ENCODE measurements at places on chromosomes 12 and 14.

- no peak for DNase-seq
These were observed 351.4 kb upstream of the ATP2B1 start for GRCh38 chr12:90060031-90060430.

- DNase-seq, result no peak
These were observed 8.3 kb downstream of the TNFAIP2 start for GRCh38 chr14:103131580-103131979.

GRCh38 chr14:100982762-100983161 lies 79.2 kb upstream of the RTL1 start:
- no peak for DNase-seq

GRCh38 chr12:288687-289086 lies 26.1 kb upstream of the SLC6A13 start:
- no peak for DNase-seq

- peak; percentile 49 for DNase-seq
These were observed 572.0 kb upstream of the ATP2B1 start for GRCh38 chr12:90280564-90281058.

DNA sequence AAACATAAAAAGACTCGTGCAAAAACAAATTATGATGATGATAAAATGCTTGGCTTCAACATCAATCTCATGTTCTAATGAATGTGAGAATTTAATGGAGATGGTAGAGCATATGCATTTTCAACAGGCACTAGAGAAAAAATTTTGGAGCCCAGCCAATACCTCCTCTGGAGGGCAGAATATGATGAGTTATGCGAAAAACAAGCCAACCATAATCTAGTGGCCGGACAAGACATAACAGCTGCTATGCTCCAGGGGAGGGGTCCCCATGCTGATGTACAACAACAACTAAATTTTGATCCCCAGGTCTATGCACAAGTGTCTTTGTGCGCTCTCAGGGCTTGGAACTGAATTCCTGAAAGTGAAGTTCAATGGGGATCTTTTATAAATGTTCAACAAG lies 1197.5 kb downstream of the LRFN5 start:
- DNase-seq, result no peak

- no peak for DNase-seq
These were observed 830.0 kb upstream of the NOVA1 start for GRCh38 chr14:27427796-27428195.

DNA sequence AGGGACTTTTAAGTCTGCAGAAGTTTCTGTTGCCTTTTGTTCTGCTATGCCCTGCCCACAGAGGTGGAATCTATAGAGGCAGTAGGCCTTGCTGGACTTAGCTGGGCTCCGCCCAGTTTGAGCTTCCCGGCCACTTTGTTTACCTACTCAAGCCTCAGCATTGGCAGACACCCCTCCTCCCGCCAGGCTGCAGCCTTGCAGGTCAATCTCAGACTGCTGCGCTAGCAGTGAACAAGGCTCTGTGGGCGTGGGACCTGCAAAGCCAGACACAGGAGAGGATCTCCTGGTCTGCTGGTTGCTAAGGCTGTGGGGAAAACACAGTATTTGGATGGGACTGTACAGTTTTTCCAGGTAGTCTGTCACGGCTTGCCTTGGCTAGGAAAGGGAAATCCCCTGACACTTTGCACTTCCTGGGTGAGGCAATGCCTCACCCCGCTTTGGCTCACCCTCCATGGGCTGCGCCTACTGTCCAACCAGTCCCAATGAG lies 43.7 kb downstream of the CCDC59 start:
- DNase-seq, result no peak

DNA sequence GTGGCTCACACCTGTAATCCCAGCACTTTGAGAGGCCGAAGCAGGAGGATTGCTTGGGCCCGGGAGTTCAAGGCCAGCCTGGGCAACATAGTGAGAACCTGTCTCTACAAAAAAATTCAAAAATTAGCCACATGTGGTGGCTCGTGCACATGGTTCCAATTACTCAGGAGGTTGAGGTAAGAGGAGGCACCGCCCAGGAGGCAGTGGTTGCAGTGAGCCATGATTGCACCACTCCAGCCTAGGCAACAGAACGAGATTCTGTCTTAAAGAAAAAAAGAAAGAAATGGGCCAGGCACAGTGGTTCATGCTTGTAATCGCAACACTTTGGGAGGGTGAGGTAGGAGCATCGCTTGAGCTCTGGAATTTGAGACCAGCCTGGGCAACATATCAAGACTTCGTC lies 33.5 kb downstream of the MAP1LC3B2 start:
- no peak for DNase-seq

DNA sequence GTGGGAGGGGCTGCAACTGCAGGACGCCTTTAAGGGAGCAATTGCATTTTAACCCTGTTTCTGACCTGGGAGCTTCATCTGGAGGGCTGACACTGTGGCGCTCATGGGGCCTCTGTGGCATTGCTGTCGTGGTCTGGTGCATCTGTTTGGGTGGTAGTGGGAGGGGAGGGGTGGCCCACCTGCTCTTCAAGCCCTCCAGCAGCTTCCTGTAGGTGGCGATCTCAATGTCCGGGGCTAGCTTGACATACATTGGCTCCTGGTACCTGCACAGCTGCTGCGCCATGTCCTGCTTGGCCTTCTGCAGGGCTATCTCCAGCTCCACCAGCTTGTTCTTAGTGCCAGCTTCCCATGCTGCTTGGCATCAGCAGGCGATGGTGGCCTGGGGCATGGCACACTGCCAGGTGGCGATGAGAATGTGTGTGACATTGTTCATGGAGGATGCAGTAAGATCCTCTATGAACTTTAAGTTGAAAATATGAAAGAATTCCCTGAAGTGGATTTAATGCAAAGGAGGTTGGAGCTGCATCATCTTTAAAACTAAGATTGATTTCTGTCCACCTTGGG lies 7.7 kb upstream of the KRT82 start:
- no peak for DNase-seq

DNA sequence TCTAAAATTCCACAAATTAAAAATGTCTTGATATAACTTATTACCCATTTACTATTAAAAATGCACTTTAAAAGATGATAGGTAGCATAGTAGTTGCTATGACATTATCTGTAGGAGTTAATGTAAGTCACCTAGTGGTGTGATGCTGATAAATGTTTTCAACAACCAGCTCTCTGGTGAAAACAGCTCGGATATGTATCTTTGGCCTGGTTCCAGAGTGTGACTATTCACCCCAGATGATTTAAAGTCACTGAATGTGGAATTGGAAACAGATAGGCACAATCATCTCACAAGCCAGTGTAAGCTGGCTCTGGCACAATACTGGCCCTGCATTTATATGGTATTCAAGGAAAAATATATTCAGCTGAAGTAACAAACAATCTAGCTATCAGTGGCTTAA lies 9.2 kb upstream of the CCDC196 start:
- no peak for DNase-seq

- no peak for DNase-seq
These were observed 18.4 kb downstream of the LMO3 start for GRCh38 chr12:16587514-16587913.

DNA sequence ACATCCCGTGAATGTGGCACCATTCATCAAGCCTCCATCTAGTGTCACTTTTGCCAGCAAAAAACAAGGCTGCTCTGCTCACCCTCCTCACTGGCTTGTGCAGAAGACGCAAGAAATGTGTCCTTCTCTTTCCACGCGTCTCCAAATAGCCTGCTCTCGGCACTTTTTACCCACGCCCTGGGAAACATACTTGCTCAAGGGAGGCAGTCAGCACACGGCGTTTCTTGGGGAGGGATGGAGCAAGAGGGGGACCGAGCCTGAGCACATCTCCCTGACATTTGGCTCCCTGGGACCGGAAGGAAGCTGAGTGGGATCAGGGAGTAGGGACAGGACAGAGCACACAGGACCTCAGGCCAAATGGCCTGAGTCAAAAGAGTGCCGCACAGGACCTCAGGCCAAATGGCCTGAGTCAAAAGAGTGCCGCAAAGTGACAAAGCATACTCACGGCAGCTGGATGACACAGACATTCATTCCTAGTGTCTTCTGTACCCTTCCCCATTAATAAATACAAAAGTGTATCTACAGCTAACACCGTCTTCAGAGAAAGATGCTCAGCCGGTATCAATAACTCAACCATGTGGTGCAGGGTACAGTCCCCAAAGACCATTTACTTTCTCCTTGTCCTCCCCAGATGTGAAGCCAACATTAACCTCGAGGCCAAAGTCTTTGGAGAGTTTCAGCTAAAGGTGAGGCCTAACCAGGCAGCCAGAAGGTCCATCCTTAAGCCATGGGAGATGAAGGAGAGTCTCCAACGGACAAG lies 7.1 kb downstream of the BCL11B start:
- no peak for DNase-seq

DNA sequence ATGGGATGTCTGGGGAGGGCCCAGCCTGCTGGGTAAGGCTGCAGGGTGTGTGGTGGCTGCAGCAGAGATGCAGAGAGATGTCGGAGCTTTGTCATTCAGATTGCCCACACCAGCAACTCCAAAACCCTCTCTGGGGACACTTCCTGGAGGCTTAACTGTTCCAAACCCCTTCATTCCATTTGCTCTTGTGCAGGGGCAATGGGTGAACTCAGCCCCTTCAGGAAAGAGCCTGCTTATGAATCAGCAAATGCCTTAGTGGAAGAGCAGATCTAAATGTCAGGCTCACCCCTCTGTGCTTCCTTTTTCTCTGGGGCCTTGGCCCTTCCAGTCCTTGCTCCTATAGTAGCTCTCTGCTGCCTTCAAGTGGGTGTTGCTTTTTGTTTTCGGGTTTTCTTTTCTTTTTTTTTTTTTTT lies 36.7 kb upstream of the GPATCH2L start:
- DNase-seq, result no peak

All from activated CD4-positive, alpha-beta T cell treated with anti-CD3 and anti-CD28 coated beads, Interleukin-2, Interleukin-4, amounts not matched to agents 100 ng/mL and 50 ng/mL, durations not matched to agents 16 hours and 8 hours (primary cell).